ELF-1 (cell line): ENCODE measurements at places on chromosomes 6 and 20.
A peak's percentile ranks its signal among the peaks of the same experiment; 100 is the strongest.

DNA sequence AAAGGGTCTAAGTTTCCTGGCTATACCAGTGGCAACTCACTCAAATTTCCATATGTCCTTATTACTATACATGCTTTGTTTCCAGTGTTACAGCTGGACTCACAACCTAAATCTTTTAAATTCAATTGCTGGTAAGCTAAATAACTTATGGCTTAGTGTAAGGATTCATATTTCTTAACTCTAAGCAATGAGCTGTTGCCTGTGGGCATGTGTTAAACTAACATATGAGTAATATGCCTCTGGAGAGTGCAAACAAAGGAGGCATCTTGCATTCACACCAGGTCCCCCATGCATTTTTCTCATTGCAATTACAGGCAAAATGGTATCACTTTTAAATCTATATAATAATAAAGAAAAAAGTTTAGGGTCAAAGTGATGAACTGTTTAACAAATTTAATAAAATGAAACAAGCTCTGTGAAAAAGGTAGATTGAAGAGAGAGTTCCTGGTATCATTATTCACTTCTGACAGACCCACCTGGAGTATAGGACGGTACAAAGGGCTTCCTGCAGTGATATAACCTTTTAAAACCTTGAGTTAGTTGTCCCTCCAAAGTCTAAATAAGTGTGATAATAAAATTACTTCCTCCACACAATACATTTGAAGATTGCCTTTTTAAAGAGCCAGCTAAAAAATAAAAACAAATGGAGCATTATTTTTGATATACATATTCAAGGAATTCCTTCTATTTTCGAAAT is 57.6 kb upstream of the HMGCLL1 start:
- DNase-seq: no peak

- peak; percentile 83 for DNase-seq
These were observed 148.5 kb downstream of the LY86 start for GRCh38 chr6:6736791-6737654.

- no peak for DNase-seq
These were observed 198.1 kb upstream of the NRSN1 start for GRCh38 chr6:23927935-23928334.

DNA sequence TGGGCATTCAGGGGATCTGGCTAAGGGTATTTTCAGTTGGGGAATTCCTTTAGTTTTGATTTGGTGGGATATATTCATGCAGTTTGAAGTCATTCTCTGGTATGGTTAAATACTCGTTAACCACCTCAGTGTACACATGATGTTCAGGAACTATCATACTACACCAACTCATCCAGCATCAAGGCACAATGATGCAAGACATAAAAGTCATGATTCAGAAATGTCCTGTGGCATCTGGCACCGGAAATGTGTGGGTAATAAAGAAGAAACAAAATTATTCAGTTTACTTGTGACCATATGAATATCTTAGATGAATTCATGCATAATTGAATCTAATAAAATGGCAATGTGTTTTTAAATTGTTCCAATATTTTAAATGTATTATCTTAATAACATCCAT is 129.0 kb upstream of the BMP5 start:
- DNase-seq: no peak

- DNase-seq: no peak
These were observed 65.3 kb downstream of the GRIK2 start for GRCh38 chr6:101458826-101459225.

GRCh38 chr6:150770637-150771036 is 94.9 kb upstream of the MTHFD1L start:
- DNase-seq: no peak

DNA sequence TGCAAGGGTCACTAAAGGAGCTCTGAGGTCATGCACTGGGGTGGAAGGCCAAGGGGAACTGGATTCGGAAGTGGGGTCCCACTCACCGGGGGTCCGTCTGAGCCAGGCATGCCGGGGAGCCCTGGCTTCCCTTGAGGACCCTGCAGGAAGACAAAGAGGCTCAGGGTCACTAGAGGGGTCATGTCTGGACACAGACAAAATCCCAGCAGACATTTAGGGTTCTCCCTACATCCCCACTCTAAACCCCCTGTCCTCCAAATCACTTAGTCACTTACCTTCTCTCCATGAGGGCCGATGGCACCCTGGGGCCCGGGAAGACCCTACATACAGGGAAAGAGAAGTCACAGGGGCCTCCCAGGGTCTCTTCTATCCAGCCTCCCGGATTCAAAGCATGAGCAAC is 15.4 kb downstream of the COL11A2 start:
- no peak for DNase-seq

GRCh38 chr6:37667050-37667814 is 30.5 kb downstream of the MDGA1 start:
- no peak for DNase-seq

DNA sequence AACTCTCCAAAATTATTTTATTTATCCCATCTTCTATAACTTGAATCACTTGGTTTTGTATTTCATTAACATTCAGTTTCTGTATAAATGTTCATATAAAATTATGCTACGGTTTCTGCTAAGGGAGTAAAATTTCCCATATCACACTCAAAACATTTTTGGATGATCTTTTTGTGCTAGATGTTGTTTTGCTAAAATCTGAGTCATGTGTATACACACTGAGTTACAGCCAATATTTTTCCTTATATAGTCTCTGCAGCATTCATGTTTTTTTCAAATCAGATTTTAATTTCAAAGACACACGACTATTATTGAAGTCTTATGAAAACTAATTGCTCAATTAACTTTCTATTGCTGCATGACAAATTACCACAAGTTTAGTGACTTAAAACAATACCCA is 54.3 kb upstream of the SLC2A12 start:
- no peak for DNase-seq

- DNase-seq: peak; percentile 47
These were observed 8.8 kb downstream of the SYNJ2 start for GRCh38 chr6:157990321-157991066.

DNA sequence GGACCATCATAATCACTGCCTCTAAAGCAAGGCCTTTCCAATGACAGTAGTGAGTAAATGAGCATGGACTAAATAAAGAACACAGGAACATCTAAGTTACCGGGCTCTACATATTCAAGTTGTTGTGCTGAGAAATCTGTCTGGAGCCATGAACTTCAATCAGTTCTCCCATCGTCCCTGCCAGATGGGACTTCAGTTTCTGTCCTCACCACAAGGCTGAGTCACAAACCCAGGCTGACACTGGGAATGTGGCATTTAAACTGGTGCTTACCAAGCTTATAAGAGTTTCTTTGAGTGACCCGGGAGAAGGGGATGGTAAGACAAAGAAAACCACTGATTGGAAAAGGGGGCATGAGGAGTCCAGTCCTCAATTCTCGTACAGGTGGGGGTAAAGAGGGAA is 497.0 kb downstream of the MAFB start:
- no peak for DNase-seq

DNA sequence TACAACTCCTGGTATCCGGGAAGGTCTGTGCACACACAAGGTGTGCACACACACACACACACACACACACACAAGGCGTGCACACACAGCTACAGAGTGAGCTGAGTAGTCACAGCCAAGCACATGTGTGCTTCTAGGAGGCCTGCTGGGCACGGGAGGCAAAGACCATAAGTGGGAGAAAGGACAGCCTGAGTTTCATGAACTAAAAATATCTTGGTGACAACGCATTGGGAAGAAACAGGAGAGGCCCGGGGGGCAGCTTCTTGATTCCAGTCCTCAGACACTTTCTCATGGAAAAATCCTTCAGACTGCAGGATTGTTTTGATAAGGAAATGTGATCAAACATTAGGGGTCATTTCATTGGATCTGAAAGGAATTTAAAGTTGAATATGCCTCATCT is 2.6 kb downstream of the TRAF3IP2 start:
- DNase-seq: no peak

- DNase-seq: no peak
These were observed 11.9 kb upstream of the PLAGL1 start for GRCh38 chr6:144019929-144020328.

GRCh38 chr6:45710304-45710821 is 305.3 kb downstream of the CLIC5 start:
- peak; percentile 21 for DNase-seq

DNA sequence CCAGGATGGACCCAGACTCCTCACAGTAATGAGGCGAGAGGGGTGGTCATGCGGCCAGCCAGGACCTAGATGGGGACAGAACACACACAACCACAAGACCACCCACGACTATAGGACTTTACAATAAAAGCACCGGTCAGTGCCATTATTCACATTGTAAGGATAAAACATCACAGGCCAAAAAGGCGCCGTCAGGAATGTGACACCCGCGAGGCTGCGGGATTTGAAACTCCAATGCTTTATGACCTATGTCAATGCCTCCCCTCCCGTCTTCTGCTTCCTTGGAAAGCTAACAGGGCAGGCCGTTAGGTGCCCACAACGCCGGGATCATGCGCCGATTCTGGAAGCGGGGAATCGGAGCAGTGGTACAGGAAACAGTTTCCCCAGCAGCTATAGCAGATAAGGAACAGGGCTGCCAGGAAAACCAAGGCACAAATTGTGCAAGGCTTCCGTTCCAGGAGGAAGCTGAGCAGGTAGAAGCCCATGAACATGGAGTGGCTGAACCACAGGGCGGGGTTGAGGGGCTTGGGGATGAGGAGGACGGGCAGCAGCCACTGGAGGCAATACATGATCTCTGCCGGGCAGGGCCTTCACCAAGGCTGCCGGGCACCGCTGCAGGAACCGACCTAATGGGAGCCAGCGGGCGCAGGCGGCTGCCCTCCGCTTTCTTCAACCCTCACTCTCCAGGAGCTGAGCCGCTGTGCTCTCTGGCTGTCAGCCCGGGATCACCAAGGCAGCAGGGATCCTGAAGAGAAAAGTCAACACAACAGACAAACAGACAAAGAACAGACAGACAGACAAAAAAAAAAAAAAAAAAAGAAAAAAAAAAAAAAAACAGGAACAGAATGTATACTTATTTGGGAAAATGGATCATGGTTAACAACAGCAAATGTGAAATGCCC is 2.2 kb upstream of the NNAT start:
- peak; percentile 26 for DNase-seq

DNA sequence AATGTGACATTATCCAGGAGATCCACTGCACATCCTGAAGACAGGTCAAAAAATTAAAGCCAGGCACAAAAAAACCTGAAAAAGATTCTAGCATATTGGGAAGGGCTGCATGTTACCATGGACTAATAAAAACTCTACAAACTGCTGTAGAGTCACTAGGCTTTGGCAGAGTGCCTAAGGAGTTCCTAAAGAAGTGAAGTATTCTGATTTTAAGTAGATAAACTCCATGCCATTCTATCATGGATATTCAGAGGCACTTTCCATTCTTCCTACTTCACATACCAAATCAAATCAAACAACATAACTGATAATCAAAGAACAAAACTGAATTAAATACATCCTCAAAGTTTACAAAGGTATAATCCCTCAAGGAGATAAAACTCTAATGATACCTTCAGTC is 3.0 kb upstream of the MBOAT1 start:
- DNase-seq: no peak

DNA sequence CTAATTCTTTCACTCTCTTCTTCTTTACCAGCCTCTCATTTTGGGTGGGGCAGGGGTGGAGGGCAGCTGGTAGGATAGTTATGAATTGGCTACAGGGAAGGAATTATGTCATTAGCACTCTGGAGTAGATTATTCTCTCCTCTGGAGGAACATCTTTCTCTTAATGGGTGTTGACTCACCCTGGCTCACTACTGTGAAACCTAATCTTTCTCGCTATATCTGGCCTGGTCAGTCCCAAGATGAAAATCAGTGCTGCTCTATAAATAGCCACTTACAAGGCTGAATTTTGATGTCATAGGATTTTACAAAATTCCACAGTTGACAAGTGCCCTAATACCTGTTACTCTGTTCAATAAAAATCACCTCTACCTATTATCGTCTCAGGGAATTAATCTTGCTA is 151.3 kb downstream of the COL9A1 start:
- DNase-seq: no peak

GRCh38 chr20:16929756-16930155 is 181.6 kb downstream of the OTOR start:
- DNase-seq: no peak

- DNase-seq: no peak
These were observed 77.9 kb upstream of the BMP5 start for GRCh38 chr6:55953335-55953734.

DNA sequence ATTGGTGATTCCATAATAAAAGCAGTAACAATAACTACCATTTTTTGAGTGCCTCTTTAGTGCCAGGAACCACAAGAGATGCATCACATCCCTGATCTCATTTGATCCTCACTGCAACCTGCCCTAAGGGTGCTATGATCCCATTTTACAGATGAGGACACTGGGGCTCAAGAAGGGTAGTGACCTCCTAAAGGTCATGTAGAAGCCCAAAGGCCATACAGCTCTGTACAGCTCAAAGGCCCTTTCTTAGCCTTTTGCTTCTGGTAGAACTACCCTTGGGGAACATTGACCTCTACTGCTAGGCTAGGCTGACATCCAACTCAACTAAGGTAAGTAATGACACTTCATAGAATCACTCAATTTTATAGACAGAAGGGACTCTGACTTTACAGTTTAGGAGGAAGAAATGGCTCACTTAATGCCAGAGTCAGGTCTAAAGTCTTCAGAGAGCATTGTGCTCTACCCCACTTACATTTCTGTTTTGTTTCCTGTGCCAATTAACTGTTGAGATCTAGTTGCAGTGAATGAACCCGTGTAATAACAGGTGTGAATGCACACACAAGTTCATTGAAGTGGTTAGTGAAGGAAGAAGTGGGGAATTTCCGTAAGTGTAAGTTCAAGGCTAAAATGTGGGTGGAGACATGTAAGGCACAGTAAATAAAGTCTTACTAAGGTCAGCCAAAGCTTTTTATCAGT is 10.7 kb downstream of the SLC9A8 start:
- no peak for DNase-seq

- DNase-seq: no peak
These were observed 22.9 kb downstream of the NT5E start for GRCh38 chr6:85472744-85473143.

DNA sequence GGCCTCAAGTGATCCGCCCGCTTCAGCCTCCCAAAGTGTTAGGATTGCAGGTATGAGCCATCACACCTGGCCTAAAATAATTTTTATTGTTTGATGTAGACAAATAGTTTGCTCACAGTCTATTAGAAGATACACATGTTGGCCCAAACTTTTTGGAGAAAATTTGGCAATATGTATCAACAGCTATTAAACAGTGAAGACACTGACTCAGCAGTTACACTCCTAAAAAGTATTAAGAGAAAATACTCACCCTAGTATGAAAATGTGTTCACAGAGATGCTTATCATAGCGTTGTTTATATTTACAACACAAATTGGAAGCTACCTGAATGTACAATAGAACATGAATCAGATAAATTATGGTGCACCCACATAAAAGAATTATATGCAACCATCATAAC is 173.1 kb downstream of the WDR27 start:
- DNase-seq: no peak

DNA sequence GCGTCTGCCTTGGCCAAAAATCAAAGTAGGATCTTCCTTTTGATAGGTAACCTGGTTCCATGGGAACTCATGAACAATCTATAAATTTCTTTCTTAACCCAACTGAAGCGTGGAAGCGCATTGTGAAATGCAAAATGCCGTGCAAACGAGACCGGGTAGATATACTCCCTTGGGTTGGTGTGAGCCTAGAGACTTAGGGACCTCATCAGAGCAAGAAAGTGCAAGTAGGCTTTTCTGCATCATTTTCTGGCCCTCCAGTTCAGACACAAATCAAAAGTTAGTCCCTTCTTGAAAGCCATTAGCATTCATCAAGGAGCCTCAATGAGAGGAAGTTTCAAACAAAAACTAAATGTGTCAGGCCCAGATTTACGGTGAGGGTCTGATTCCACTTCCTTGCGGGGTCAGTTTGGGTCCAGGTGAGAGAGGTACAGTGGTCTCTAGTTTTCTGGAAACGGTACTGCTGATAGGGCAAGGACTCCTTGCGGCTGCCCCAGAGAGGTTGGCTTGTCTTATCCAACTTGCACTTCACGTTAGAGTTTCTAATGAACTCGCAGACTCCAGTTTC is 5.3 kb upstream of the ZNF184 start:
- no peak for DNase-seq
